Osteocyte (in vitro differentiated cells): ENCODE measurements at places on chromosomes 3 and 15.

- DNase-seq = no peak
These were observed 3.1 kb downstream of the APBA2 start for GRCh38 chr15:28888900-28889299.

- DNase-seq = no peak
These were observed 55.0 kb downstream of the GLB1 start for GRCh38 chr3:33041909-33042308.

DNA sequence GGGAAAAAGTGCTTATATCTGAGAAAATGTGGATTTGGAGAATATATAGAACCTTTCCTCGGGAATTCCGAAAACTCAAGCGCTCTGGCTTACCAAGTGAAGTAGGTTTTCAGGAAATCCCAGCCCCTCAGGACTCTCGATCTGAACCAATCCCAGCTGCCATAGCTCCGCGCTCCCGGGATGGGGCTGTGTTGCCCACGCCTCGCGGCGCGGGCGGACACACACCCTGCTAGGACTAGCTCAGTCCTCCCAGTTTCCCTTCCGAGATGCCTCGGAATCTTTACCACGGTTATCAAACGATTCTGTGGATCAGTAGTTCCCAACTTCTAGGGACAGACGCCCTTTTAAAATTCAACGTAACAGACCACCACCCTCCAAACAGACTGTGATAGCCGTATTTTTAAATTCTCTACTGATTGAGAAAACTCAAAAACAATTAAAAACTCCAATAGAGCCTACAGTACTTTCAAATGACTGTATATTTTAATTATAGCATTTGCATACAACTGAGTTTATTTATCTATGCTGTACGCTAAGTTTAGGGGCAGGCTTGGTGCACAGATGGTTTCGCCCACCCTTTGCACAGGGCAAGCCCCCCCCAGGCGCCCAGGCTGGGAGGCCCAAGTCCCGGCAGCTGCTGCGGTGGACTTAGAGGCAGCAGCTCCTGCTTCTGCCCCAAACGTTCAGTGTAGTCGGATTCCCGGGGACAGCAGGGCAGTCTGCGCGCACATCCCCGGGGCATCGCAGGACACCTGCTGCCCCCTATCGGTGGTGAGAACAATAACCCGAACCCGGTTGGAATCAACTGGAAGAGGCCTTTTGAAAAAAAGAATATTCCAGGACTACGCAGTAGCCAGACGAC, 52.3 kb downstream of the CCDC54 start:
- peak; percentile 93 for DNase-seq

DNA sequence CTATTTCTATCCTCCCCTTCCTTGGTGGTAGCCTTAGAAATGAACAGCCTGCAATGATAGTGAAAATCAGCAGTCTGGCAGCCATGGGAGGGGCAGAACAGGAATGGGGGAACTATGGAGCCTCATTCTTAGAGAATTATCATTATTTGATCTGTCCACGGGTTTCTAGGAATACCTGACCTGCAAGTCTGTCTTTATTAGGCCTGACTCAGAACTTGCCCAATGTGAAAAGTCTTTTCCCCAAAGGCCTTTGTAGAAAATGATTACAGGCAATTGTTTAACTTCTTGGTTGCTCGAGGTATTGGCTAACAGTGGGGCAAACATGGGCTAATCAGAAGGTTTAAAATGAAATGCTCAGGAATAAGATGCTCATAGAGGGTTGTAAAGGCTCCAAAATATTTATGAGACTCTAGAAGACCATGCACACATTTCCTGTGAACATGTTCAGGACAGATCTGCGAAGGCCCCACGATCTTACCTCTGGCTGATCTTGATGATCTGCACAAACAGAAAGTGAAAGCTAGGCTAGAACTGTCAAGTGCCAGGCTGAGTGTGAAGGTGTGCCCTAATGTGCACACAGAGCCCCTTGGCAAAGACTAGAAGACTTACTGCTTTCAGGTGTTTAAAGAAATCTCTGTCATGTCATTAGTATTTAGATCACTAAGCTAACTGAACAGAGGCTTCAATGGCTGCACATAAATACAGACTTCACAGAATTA, 39.6 kb upstream of the LAMP3 start:
- DNase-seq = peak; percentile 44

- DNase-seq = no peak
These were observed 6.8 kb upstream of the ADPGK start for GRCh38 chr15:72790302-72790910.

DNA sequence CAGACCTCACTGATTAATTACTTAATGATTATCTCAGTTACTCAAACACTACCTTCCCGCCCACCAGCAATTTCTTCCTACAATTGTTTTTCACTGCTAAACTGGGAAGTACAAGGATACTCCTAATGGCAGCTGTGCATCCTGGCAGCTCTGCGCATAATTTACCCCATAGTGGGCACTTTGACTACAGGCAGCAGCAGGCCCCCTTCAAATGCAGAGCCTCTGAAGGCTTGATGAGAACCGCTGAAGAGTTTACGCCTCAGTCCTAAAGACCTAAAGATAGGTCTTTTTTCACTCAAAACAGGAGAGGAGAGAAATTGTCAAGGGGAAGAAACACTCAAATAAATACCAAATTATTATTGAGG, 10.7 kb downstream of the CCDC32 start:
- no peak for DNase-seq

GRCh38 chr3:191473661-191474198, 12.8 kb downstream of the PYDC2 start:
- DNase-seq = no peak

DNA sequence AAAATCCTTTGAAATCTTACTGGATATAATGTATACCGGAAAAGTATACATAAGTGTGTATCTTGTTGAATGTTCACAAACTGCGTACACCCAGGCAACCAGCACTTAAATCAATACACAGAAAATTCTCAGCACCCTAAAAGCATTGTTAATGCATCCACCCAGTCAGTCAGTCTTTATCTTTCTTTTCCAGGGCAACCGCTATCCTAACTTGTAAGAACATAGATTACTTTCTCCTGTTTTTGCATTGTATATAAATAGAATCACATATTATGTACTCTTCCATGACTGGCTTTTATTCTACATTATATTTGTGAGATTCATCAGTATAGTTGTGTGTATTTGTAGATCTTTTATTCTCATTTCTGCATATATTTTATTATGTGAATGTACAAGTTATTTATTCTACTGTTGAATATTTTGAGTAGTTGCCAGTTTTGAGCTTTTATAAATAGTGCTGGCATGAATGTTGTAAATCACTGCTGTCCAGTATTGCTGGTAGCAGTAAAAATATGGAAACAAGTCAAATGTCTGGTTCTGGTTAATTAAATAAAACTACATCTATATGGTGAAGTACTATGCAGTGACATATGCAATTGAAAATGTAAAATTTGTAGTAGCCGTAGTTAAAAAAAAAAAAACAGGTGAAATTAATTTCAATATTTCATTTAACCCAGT, 62.1 kb downstream of the PDCD6IP start:
- no peak for DNase-seq

GRCh38 chr15:87268675-87269074, 987.9 kb downstream of the NTRK3 start:
- DNase-seq = no peak

GRCh38 chr3:129432671-129433070, 4.2 kb upstream of the EFCAB12 start:
- no peak for DNase-seq

GRCh38 chr3:27568393-27568792, 84.2 kb upstream of the SLC4A7 start:
- peak; percentile 91 for DNase-seq

GRCh38 chr3:86563400-86563970, 427.5 kb downstream of the VGLL3 start:
- DNase-seq = no peak

DNA sequence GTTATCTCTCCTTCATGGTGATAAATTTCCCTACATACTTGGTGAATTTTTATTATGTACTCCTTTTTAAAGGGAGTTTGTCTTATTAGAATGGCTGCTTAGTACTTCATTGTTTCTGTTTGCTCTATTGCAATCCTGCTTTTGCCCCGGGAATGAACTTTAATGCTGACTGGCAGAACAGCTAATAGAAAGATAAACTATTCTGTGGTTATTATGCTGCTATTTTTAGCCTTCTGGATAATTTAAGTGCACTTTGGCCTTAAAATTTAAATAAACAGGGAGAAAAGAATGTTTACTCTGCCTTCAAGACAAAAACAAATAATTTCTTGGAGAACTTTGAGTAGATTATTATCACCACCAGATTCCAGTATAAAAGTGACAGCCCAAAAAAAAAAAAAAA, 413.8 kb upstream of the CCDC54 start:
- DNase-seq = no peak

DNA sequence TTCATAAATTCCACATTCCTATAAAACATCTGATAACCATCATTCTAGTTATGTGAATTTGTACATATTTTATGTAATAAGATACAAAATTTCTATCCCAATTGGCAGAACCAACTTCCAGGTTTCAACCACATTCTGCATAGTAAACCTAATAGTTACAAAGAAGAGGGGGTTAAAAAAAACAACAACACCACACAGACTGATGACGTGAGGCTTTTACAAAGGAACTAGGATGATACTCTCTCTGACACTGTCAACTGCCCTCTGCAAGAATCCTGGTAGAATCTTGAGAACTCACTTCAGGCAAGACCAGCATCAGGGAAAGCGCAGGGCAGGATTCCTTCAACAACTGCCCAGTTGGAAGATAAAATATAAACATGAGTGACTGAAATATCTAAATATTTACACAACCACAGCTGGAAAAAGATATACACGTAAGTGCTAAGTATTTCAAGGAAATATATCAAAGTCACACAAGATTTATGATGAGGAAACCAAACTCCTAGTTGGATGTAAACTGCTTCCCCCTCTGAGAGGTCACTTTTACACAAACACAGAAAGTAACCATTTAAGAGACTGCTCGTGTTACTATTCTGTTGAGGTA, 816.4 kb downstream of the ROBO1 start:
- no peak for DNase-seq

GRCh38 chr3:126897943-126898342, 85.0 kb upstream of the PLXNA1 start:
- DNase-seq = no peak

DNA sequence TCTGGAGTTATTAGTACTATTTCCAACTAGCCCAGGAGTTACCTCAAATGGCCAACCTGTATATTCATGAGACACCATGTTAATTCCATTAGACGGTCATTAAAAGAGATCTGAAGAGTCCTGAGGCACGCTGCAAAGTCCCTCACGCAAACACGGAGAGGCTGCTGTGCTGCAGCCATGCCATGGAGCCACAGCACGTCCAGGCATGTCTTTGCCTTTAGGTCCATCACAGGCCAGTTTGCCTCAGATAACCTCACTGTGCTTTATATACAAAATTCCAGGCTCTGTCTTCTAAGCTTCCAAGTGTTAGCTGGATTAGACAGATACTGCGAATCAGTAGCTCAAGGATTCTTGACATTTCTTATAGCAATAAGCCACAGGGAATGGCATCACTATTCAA, 9.8 kb upstream of the PLAAT1 start:
- no peak for DNase-seq

DNA sequence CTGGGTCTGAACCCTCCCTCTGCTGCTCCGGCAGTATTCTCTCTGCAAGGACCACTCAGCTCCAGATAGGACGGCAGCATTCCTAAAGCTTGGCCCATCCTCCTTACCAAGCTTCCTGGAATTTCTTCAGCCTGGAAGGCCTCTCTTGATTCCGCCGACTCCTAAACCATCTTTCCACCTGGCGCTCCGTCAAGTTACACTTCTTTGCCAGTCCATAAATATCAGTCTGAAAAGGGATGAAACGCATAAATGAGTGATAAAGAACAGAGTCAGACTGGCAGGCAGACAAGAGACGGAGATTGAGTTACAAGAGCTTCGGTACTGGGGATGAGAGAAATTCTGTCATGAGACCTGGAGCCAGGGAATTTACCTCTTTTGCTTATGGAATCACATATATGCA, 44.3 kb downstream of the CERS3 start:
- no peak for DNase-seq

- DNase-seq = no peak
These were observed 68.9 kb downstream of the SMAD3 start for GRCh38 chr15:67134067-67134838.

GRCh38 chr15:69914960-69915359, 182.8 kb downstream of the TLE3 start:
- no peak for DNase-seq

DNA sequence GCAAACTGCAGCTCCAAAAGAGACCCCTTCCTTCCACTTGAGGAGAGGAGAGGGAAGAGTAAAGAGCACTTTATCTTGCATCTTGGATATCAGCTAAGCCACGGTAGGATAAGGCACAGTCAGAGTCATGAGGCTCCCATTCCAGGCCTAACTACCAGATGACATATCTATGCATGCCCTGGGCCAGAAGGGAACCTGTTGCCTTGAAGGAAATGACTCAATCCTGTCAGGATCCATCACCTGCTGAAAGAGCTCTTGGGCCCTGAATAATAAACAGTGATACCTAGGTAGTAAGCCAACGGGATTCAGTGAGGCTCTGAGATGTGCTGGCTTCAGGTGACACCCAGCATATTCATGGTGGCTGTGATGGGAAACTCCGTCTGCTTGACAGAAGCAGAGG, 118.5 kb upstream of the EPHA3 start:
- DNase-seq = no peak

- DNase-seq = no peak
These were observed 132.2 kb downstream of the GREM1 start for GRCh38 chr15:32849769-32850668.

DNA sequence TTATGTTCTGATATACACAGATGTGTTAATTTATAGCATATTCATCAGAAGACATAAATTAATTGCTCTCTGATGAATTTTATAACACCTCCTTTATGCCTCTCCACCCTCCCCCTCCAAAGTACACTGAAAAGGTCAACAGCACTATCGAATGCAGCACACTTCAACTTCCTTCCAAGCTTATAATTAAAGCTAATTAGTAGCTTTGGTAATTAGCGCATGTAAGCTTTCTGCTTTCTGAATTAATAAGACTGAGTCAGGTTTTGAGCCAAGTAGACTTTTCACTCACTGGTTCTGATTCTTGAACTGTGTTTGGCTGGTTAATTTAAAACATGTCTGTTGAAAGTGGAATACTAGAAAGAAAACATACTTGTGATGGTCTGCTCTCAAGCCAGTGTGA, 760.8 kb upstream of the CFAP20DC start:
- no peak for DNase-seq

DNA sequence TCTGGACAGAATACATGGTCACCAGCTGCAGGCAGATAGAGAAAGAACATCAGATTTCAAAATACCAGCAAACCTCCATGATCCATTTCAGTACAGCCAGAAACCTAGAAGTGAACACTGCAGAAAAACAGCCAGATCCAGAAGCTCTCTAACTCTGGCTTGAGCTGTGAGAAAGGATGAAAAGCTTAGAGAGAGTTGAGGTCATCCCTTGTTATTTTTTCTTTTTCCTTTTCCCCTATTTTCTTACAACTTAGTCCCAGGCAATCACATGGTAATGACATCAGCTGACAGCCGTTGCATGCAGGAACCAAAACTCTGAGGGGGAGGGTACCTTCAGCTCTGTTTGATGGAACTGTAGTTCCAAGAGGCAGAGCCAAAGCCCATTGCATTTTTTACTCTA, 113.2 kb downstream of the TCF12 start:
- no peak for DNase-seq

DNA sequence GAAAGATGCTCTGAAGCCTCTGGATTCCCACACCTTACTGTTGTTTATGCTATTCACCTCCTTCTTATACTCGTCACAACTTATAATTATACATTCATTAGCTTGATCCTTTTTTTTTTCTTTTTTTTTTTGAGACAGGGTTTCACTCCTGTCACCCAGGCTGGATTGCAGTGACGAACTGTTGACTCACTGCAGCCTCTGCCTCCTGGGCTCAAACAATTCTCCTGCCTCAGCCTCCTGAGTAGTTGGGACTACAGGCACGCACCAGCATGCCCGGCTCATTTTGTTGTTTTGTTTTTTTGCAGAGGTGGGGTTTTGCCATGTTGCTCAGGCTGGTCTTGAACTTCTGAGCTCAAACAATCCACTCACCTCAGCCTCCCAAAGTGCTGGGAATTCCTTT, 143.6 kb downstream of the PLCL2 start:
- DNase-seq = no peak
